ENCODE measurements at places on chromosomes 3 and 15. TPM values are rescaled to one million over a fixed set of nuclear protein-coding genes. Genes with fewer than 3 reads are reported as not detected.

MESP1 gene
- 0.57 TPM for polyA plus RNA-seq

GOLGA6D gene
- polyA plus RNA-seq = 0.14 TPM

CAMK2N2 gene
- 0.28 TPM for polyA plus RNA-seq

ARHGEF26 gene
- 27.0 TPM for polyA plus RNA-seq

MAGEL2 gene
- 4.8 TPM for polyA plus RNA-seq

ZPLD1 gene
- polyA plus RNA-seq = not detected

INSYN1 gene
- 15.8 TPM for polyA plus RNA-seq

TIPARP gene
- polyA plus RNA-seq = 32.0 TPM

GABRG3 gene
- polyA plus RNA-seq = 10.2 TPM

SCAMP2 gene
- polyA plus RNA-seq = 54.4 TPM

KNG1 gene
- polyA plus RNA-seq = not detected

SELENOS gene
- 44.5 TPM for polyA plus RNA-seq

WDR72 gene
- polyA plus RNA-seq = 2.6 TPM

SOX14 gene
- not detected for polyA plus RNA-seq

ZNF770 gene
- polyA plus RNA-seq = 25.8 TPM

CLDN1 gene
- polyA plus RNA-seq = 2.7 TPM

ABHD2 gene
- 38.0 TPM for polyA plus RNA-seq

PFN2 gene
- 277 TPM for polyA plus RNA-seq

CASR gene
- polyA plus RNA-seq = 0.01 TPM
